ENCODE measurements at places on chromosomes 7 and 10.

DNA sequence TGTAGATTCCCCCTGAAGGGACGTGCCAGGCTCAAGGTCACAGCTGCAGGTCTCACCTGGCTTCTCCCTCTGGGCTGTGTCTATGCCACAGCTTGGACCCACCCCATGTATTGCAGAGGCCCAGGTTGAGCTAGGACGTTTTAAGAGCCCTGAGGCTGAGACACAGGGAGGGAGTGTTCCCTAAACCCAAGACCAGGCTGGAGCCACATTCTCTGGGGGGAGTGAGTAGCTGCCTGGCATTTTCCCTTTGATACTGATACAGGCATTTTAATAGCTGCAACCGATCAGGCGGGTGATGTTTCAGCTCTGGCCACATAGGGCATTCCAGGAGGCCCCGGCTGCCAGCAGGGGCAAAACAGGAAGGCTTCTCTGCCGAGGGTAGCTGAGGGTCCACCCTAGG lies 13.4 kb downstream of the COL13A1 start:
- no peak for DNase-seq

DNA sequence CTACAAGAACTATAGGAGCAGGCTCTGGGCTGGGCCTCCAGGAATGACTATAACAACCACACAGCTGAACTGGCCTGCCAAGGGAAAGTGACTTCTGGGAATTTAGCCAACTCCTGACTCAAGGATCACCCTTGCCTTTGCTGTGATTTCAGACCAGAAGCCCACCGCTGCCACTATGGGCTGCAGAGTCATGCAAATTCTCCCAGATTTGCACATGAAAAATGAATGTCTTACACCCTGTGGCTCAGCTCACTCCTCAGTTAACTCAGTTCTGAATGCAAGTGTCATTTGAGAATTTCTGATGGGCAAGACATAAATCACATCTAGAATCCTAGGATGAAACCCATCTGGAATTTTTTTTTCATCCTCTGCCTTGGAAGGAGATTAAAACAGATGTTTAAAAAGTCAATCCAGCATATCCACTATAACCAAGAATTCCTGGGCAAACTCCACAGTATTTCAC lies 186.5 kb upstream of the BET1 start:
- DNase-seq: no peak

- DNase-seq: no peak
These were observed 18.3 kb downstream of the DGKI start for GRCh38 chr7:137828456-137828855.

- DNase-seq: no peak
These were observed 448.2 kb downstream of the KIF20B start for GRCh38 chr10:90149563-90149962.

GRCh38 chr10:117458571-117458970 lies 83.3 kb upstream of the PDZD8 start:
- no peak for DNase-seq

- no peak for DNase-seq
These were observed 52.8 kb downstream of the EGFR start for GRCh38 chr7:55071411-55072175.

- peak; percentile 26 for DNase-seq
These were observed 151.3 kb downstream of the CAMK1D start for GRCh38 chr10:12500381-12501303.

GRCh38 chr10:44864051-44864450 lies 47.1 kb upstream of the TMEM72 start:
- DNase-seq: no peak

- peak; percentile 33 for DNase-seq
These were observed 12.8 kb downstream of the MEIG1 start for GRCh38 chr10:14971867-14972448.

- DNase-seq: no peak
These were observed 450.7 kb downstream of the KCNMA1 start for GRCh38 chr10:77186936-77187335.

- no peak for DNase-seq
These were observed 37.7 kb downstream of the PRSS2 start for GRCh38 chr7:142808461-142808801.

- DNase-seq: peak; percentile 42
These were observed 499.5 kb upstream of the GALNT17 start for GRCh38 chr7:70632400-70632799.

DNA sequence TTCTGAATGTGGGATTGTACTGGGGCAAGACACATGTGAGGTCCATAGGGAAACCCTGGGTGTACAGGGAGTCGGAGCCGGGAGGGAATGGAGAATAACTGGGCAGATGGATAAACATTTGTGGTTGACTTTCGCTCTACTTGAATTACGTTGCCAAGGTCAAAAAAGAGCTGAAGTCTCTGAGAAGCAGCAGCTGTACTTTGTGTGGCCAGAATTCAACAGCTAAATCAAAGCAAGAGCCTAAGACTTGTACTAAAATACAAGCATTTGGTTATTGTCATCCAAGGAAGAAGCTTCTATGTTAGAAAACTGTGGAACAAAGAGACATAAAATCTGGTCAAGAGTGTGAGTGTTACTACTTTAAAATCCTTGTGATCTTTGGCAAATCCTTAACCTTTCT lies 457.2 kb downstream of the ARL4A start:
- DNase-seq: no peak

GRCh38 chr10:117134306-117135025 lies 3.6 kb downstream of the VAX1 start:
- DNase-seq: peak; percentile 64

GRCh38 chr7:130364451-130364850 lies 15.8 kb upstream of the CPA1 start:
- DNase-seq: no peak

GRCh38 chr7:127600885-127601284 lies 7.3 kb downstream of the FSCN3 start:
- no peak for DNase-seq

- DNase-seq: peak; percentile 54
These were observed 131.4 kb downstream of the ADAM12 start for GRCh38 chr10:126256864-126257263.
